ENCODE measurements at places on chromosomes 5 and 9. TPM values are rescaled to one million over a fixed set of nuclear protein-coding genes. Genes with fewer than 3 reads are reported as not detected.

DNA sequence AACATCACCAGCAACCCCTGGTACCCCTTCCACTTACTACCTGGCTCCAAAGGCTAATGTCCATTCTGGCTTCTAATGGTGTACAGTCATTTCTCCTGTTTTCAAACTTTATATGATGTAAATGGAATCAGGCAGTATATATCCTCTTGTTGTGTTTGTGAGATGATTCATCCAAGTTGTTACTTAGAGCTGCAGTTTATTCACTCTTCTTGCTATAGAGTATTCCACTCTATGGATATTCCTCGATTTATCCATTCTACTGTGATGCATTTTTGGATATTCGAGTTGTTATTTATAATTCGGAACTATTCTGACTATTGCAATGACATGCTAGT is 32.4 kb downstream of the IRF1 start:
- DNase-seq = no peak

DNA sequence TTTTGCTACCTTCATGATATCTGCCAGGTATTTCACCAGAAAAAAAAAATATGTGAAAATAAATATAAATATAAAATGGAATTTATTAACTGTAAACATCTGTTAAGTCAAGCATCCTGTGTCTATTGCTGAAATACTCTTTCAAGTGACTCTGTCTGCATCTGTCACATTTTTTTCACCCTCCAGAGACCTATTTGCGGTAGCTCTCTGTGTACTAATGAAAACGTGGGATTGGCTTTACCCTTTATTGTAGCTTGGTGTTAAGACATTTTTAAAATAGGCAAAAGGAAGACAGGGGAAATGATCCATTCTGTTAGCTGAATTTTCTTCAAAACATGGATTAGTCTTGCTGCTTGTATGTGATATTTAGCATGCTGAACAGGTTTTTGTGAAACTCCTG is 536.0 kb upstream of the WWC1 start:
- DNase-seq = no peak

The ADAMTS2 gene
- polyA plus RNA-seq = 10.9 TPM

The C5orf46 gene
- 25.8 TPM for polyA plus RNA-seq

The SEMA5A gene
- 12.8 TPM for polyA plus RNA-seq

DNA sequence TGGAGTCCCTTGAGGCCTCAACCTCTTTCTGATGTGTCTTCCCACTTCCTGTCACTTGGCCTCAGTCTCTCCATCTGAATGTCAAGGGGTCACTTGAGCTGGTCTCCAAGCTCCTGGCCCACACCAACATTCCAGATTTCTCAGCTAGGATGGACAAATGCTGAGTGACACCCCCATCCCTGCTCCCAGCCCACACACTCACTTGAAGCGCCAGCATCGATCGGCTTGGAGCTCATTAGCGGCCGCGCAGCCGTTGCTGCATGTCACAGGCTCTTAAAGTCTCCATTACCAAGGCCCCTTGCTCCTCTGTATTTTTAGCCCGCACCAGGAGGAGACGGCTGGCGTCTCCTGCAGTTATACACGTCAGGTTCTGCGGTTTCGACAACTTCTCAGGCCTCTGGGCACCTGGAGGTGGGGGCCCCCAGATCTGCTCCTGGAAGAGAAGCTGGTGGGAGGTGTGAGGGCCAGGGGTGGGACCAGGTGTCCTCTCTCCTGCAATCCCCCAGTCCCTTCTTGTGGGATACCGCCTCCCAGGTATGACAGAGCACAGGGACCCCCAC is 33.4 kb upstream of the ARAP3 start:
- DNase-seq = no peak
